ENCODE measurements at places on chromosomes 11 and 22. TPM values are rescaled to one million over a fixed set of nuclear protein-coding genes. Genes with fewer than 3 reads are reported as not detected.

The GAL3ST1 gene
- total RNA-seq: 0.27 TPM

The E2F8 gene
- 21.2 TPM for total RNA-seq

The BBOX1 gene
- total RNA-seq: not detected

DNA sequence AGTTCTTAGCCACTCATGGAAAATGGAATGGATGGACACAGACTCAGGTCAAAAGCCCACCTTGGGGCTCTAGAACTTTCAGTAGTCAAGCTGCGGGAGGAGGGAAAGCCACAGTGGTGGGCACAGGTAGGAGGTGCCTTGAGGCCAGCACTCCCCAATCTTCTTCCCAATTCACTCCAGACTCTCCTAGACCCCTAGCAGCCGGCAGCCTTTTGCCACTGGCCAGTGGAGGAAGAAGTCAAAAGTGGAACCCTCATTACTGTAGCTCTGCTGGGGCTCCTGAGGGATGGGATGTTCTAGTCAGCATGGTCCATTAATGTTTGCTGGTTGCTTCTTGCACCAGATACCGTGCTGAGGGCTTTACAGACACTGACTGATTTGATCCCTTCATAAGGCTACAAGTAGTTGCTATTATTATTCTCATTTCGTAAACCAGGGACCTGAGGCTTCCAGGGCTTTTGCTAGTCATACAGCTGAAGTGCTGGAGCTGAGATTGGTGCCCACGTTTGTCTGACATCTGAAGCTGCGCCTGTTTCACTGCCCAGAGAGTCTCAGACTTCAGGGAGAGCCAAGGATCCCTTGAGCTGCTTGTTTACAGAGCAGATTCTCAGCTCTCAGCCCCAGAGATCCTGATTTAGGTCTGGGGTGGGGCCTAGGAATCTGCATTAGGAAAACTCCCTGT, 1.1 kb downstream of the UCP3 start:
- no peak for DNase-seq

- no peak for DNase-seq
Observed at GRCh38 chr11:26109658-26110368, 222.1 kb upstream of the ANO3 start.

DNA sequence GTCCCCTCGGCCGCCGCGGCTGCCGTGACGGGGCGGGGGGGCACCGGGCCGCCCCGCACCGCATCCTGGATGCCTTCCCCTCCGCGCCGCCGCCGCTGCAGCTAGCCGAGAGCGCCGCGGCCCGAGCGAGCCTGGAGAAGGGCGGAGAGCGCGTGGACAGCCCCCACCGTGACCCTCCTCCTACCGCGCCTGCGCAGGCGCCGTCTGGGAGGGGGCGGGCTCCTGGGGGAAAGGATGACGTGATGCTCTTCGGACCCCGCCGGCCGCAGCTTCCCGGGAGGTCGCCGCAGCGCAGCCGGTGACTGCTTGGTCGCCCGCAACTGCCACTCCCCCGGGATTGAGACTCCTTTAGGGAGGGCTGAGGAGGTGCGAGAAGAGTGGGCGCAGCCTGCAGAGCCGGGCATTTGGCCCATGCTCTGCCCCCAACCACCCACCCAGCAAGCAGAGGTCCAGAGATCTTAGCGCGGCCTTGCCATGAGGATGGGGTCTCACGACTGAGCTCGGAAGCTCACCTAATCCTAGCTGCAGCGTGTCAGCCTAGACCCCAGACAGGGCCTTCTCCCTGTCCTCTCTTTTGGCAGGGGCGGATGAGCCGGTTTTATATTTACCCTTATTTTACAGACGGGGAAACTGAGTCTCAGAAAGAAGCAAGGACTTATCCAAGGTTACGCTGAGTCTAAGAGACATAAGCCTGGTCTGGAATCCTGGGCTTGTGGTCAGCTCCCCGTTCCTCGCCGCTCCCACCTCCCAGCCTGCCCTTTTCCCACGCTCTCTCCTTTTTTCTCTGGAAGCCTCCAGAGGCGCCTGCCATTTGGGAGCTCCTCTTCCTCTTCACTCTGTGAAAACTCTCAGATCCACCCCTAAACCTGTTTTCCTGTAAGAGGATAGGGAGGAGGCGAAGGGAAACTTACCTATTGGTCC, at the start of gene DENND5A:
Gene DENND5A (minus strand): TSS at position 140 of the 921 bp plus-strand sequence. CDS start 281 bp downstream, outside the sequence.
- peak; percentile 62 for DNase-seq

The NRGN gene
- 10.3 TPM for total RNA-seq

- no peak for DNase-seq
Observed at GRCh38 chr22:30294830-30295229, 5.5 kb upstream of the CASTOR1 start.

DNA sequence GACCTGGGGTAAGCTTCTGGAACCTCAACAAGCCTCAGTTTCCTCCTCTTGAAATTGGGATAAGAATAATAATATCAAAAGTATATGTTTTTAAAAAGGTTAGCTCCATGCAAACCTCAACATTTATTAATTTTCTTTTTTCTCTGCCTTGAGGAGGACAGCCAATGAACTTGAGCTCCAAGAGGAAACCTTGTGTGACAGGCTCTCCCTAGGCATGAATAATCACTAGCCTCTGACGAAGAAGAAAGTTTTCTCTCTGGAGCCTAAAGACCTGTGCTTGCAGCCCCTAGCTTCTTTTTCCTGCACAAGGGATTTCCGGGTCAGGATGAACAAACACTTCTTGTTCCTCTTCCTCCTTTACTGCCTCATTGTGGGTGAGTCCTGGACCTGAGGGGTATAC, at the start of gene PATE3:
Gene PATE3 (plus strand): TSS at position 301 of the 400 bp plus-strand sequence. CDS start 25 bp downstream, at position 326.
- DNase-seq: no peak

The PLEKHB1 gene
- 11.4 TPM for total RNA-seq

DNA sequence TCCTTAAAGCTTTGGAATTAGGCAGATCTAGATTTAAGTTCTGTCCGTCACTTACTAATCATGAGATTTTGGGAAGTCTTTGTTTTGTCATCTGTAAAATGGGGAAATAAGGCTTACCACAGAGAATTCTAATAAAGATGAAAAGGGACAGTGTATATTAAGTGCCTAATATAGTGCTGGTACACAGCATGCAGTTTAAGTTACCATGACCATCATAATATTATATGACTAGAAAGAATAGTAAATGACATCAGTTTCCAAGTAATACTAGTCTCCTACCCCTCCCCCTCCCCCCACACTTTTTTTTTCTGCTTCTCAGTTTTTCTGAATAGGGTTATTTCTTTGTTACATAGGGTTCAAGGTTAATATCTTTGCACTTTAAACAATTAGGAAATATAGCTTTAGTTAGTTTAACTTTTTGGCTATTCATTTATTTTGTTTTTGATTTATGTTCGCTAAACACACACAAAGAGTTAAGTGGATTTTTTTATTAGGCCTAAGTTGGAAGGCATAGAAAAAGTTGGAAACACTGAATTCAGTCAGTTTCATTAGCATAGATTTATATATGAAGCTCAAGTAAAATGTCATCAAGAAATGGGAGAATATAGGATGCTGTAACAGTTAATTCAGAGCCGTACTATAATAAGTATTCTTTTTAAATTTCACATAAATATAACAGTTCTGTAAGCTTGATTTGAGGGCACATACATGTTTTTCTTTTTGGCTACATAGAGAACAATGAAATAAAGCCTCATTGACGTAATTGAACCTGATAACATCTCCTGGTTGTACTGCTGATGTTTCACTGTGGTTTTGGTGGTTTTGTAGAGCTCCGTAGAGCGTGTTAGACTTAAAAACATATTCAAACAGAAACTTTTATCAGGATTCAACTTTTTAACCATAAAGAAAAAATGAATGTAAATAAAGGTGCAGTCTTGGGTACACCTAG, 121.2 kb downstream of the PDE3B start:
- peak; percentile 58 for DNase-seq

The JAML gene
- total RNA-seq: 71.4 TPM

- no peak for DNase-seq
Observed at GRCh38 chr11:12091956-12092558, 18.3 kb upstream of the MICAL2 start.

The OR8J1 gene
- not detected for total RNA-seq

The KCNE3 gene
- not detected for total RNA-seq

GRCh38 chr11:26322335-26323067, 9.4 kb upstream of the ANO3 start:
- no peak for DNase-seq

DNA sequence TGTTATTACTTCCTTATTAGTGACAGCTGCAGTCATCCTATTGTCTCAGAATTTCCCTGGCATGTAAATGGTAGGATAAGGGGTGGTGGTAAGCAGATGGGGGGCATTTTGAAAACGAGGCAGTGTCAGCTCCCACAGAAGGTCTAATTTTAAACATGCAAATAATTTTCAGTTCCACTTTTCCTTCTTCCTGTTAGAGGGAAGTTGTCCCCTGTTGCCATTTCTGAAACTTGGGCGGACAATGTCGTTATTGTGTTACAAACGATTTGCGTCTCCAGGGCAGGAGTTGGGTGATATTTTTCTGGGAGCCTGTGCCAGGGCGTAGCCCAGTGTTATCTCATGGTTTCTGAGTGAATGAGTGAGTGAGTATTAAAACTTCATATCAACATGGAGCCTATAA, 7.4 kb downstream of the PTPRJ start:
- DNase-seq: no peak

The ZNF70 gene
- total RNA-seq: 0.79 TPM

The TNNI2 gene
- total RNA-seq: not detected

DNA sequence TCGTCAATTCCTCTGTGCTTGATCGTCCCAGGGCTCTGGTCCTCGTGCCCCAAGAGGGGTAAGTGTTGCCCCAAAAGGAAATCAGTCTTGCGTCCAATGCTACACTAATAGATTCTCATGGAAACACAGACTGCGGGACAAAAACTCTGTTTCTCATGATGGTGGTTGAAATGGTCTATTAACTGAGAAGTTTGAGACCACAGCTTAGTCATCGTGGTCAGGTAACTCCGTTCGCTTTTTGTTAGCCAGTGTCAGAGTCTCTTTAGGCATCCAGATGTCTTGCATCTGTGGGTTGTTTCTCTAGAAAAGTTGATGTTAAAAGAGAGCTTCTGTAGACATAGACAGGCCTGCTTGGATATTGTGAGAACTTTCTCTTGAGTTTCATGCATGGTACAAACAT, 104.6 kb upstream of the SORL1-AS1 start:
- DNase-seq: no peak

GRCh38 chr11:114075891-114076441, 16.5 kb downstream of the ZBTB16 start:
- peak; percentile 59 for DNase-seq

- DNase-seq: no peak
Observed at GRCh38 chr22:33577862-33578411, 342.3 kb downstream of the LARGE1 start.

The RIC3 gene
- 6.8 TPM for total RNA-seq

DNA sequence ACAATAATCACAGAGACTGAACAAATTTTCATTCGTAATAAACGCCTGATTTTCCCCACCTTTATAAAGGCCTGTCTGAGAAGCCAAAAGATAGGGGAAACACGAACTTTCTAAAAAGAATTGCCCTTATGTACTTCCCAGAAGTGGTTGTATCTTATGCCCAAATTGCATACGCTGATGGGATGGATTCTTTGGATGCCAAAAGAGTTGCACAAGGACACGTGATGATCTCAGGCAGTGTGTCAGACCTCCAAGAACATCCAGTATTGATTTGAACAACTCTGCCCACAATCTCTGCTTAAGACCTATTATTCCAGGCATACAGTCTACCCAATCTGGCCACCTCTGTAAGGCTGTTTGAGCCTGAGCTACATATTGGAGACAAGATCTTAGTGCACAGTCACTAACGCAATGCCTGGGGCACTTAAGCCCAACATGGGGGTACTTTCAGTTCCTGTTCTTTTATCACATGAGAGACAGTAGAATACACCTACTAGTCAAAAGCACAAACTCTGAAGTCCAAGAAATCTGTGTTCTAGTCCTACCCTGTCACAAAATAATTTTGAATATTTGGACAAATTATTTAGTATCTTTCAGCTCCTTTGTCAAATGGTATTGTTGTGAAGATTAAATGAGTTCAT, 38.9 kb downstream of the OR10A6 start:
- no peak for DNase-seq

GRCh38 chr11:43116071-43116470, 195.7 kb upstream of the API5 start:
- no peak for DNase-seq

GRCh38 chr11:104529213-104529612, 365.3 kb upstream of the PDGFD start:
- DNase-seq: no peak

- no peak for DNase-seq
Observed at GRCh38 chr11:62538470-62539237, 8.0 kb downstream of the AHNAK start.

The KIF18A gene
- total RNA-seq: 36.5 TPM

GRCh38 chr11:76885390-76886097, 24.8 kb downstream of the ACER3 start:
- peak; percentile 25 for DNase-seq

DNA sequence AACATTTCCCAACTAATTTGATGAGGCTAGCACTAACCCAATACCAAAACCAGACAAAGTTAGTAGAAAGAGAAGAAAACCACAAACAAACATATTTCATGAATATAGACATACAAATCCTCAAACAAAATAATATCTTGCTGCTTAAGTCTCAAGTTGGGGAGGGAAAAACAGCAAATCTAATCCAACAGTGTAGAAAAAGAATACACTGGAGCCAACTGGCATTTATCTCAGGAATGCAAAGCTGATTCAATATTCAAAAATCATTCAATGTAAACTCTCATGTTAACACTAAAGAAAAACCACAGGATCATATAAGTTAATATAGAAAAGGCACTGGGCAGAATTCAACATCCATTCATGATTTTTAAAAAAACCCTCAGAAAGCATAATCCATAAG, 18.2 kb downstream of the GNB1L start:
- no peak for DNase-seq

The USP47 gene
- 56.0 TPM for total RNA-seq

DNA sequence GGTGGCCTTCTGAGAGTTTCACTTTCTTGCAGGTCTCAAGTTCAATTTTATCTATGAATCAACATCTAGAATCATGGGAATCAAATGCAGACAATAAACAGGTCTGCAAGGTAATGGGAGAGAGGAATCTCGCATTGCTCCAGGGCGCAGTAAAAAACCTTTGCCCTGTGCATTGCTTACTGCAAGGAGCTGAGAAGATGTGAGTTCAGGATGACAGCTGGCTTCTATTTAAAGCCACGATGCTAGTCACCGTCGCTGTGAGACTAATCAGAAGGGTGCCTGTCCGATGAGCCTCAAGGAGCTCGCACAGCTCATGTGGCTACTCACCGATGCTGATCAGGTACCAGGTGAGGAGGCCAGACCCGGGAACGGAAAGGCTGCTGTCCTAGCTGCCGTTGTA, 30.2 kb upstream of the APOA1 start:
- no peak for DNase-seq

GRCh38 chr11:134363161-134363560, 31.4 kb downstream of the GLB1L2 start:
- DNase-seq: no peak

The SMIM35 gene
- total RNA-seq: not detected

GRCh38 chr22:39645532-39645931, 75.0 kb downstream of the CACNA1I start:
- DNase-seq: no peak

GRCh38 chr11:96179905-96180304, 163.1 kb downstream of the MAML2 start:
- no peak for DNase-seq

The HORMAD2 gene
- not detected for total RNA-seq

- peak; percentile 85 for DNase-seq
Observed at GRCh38 chr11:64165842-64166635, at the start of gene MACROD1. Gene MACROD1, minus strand, starts transcription at chr11:64166113. Its CDS starts 119 bp downstream, at chr11:64165994.

The MUC6 gene
- total RNA-seq: not detected

- no peak for DNase-seq
Observed at GRCh38 chr11:32427935-32428664, 7.2 kb downstream of the WT1 start.

GRCh38 chr11:2681408-2682145, 18.2 kb downstream of the KCNQ1OT1 start:
- DNase-seq: peak; percentile 2

Data from activated naive CD4-positive, alpha-beta T cell treated with anti-CD3 and anti-CD28 coated beads for 36 hours (primary cell).